CD4-positive, alpha-beta T cell treated with Interleukin-15 for 4 hours (primary cell): ENCODE measurements at places on chromosomes 16 and 17.
A peak's percentile ranks its signal among the peaks of the same experiment; 100 is the strongest.

DNA sequence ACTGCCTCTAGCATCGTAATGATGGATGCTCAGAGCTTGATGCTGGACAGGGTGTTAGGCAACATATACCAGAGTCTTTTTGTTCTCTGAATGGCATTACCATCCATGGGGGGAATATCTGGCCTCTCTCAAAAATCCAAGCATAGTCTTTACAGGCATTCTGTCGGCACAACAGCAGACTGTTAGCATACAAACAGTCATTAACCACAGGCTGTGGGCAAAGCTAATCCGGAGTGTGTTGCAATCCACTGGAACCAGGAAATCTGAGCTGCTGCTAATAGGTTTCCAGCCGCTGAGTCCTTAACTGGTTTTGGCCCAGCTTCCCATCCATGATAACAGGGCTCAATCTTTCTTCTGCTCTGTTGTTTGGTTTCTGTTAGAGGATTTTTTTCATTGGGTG is 371.9 kb downstream of the HS3ST3B1 start:
- no peak for DNase-seq

DNA sequence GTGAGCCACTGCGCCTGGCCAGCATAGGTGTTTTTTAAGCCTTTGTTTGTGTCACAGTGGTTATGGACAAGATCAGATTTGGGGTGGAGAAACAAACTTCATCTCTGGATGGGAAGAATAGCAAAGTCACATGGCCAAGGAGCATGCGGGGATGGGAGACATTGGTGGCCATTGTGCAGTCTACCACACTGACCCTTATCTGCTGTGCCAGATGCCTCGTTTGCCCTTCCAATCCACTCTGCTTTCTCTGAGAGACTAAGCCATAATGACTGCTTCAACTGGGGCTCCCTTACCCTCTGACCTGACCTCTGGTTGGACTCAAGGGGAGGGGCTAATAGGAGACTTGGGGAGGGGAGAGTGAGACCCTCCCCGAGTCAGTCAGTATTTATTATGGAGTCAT is 166.8 kb downstream of the PRKCB start:
- no peak for DNase-seq

- DNase-seq = no peak
These were observed 20.9 kb downstream of the SOST start for GRCh38 chr17:43737722-43738121.

- DNase-seq = no peak
These were observed 34.8 kb downstream of the ZNF423 start for GRCh38 chr16:49821156-49821555.

DNA sequence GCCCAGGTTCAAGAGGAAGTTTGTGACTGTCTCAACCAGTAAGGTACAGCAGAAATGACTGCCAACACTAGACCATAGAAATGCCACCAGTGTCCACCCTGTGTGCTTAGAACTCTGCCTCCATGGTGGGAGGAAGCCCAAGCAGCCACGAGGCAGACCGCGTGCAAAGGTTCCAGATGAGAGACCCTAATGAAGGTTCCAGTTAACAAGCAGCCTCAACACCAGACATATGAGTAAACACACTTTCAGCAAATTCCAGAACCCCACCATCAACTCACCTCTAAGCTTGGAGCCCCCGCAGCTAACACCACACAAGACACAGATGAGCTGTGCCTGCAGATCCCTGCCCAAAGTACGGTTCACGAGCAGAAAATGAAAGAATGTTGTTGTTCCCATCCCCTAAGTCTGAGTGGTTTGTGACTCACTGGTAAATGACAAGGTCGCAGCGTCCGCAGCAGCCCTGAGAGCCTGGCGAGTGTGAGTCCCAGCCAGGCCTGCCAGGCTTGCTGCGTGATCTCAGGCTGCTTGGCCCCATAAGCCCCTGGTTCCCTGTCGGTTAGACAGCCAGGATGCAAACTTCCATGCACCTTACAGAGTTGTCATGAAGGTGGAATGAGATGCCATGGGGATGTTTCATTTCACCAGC is 193.7 kb downstream of the C16orf95 start:
- no peak for DNase-seq

- DNase-seq = no peak
These were observed 19.6 kb downstream of the ATF7IP2 start for GRCh38 chr16:10405386-10405939.

DNA sequence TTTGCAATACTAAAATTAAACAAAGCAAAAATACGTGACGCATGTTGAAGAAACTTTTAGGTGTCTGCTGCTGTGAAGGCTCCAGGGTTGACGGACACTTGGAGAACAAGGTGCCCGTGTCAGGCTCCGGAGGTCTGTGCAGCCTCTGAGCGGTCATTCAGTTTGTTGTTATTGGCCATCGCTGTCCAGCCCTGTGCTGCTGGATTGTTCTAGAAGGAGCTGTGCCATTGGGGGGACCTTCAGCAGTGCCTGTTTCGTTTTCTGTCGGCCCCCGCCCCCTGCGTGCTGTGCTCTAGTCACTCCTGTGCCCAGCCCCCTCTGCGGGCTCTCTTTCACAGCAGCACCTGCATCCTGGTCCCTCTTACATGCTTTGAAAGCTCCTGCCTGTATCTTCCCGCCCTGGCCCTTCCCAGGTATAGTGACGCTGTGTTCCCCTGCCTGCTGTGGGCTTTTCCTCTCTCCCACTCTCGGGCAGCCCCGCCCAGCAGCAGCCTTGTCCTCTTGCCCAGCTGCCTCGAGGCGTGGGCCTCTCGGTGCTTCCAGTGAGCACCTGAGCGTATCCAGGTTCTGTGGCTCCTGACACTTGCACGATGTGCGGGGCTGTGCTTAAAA is 50.7 kb downstream of the RNF213 start:
- no peak for DNase-seq

GRCh38 chr16:60110531-60110930 is 1376.4 kb upstream of the GOT2 start:
- no peak for DNase-seq

- DNase-seq = no peak
These were observed 29.2 kb upstream of the PHB1 start for GRCh38 chr17:49443862-49444261.

DNA sequence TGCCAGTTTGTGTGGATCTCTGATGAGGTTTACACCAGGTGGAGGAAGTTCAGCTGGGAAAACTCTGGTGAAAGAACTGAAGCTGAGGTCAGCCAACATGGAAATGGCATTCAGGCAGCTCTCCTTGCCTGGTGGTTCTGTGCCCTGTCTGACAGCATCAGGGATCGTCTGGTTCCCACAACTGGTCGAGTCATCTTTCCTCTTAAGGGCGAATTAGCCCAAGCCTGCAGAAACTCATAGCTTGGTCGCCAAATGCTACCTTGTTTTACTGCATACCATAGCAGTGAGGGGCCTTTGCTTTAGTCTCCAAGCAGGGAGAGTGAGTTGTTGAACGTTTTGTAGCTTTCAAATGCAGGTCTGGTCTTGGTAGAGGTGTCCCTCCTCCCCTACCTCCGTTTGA is 7.2 kb downstream of the PLCG2 start:
- DNase-seq = no peak

- DNase-seq = no peak
These were observed 4.5 kb upstream of the RMI2 start for GRCh38 chr16:11340710-11341109.

- DNase-seq = peak; percentile 42
These were observed 14.7 kb upstream of the CTCF start for GRCh38 chr16:67547423-67548264.

- DNase-seq = no peak
These were observed 17.4 kb upstream of the MTSS2 start for GRCh38 chr16:70703041-70703834.

- no peak for DNase-seq
These were observed 111.4 kb upstream of the ZFHX3 start for GRCh38 chr16:73159296-73159695.

GRCh38 chr16:13904179-13904691 is 15.7 kb upstream of the ERCC4 start:
- DNase-seq = no peak

GRCh38 chr16:82178352-82178751 is 8.3 kb upstream of the MPHOSPH6 start:
- no peak for DNase-seq

- DNase-seq = no peak
These were observed 203.9 kb downstream of the ZNF423 start for GRCh38 chr16:49651996-49652395.

- DNase-seq = no peak
These were observed 369.1 kb downstream of the C16orf95 start for GRCh38 chr16:86948046-86948445.

DNA sequence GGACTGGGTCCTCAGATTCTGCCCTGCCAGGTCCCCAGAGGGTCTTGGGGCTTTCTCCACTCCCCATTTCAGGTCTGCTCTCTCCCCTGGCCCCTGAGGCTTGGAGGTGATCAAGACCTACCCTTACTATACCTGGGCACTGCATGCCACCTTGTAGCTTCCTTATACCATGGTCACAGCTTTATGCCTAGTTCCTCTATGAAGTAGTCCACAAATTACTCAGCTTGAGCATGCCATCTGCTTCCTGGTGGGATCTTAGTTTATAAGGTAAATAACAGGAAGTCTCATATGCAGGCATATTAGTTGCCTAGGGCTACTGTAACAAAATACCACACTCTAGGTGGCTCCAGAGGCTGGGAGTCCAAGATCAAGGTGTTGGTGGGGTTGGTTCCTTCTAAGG is 11.0 kb upstream of the PMFBP1 start:
- no peak for DNase-seq

DNA sequence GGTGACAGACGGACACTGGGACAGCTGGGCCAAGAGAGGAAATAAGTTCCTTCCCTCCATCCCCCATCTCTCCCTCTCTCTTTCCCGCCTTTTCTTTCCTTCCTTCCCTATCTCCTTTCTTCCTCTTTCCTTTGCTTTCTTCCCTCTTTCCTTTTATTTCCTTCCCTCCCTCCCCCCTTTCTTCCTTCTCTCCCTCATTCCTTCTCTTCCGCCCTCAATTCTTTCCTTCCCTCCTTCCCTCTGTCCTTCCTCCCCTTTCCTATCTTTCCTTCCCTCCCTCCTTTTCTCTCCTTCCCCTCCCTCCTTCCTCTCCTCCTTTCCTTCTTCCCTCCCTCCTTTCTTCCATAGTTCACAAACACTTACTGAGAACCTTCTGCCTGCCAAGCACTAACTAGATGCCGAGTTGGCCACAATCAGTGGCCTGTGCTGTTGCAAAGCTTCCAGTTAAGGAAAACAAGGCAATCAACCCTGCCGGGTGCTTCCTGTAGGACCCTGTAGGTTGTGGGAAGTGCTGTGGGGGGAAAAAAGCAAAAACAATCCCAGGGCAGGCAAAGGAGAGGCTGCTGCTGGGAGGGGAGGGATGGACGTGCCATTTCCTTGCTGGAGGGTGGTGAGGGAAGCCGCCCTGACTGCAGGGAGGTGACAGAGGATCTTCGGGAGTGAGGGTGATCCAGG is 31.7 kb downstream of the ABCC6 start:
- DNase-seq = no peak

DNA sequence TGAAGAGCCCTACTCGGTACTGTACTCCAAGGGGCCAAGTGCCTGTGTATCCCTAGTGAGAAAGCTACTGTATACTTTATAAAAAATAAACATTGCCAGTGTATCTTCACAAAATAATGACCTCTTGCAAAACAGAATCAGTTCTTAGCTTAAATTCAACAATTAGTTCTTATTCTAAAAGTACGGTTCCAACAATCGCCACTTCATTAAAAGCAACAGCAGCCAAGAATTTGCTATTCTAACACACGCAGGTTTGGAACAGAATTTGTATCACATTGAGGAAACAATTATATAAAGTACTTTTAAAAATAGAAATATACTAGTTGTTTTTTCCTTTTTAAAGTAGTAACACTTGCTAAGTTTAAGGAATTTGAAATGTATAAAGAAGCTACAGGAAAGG is 48.5 kb downstream of the CEP95 start:
- DNase-seq = no peak

DNA sequence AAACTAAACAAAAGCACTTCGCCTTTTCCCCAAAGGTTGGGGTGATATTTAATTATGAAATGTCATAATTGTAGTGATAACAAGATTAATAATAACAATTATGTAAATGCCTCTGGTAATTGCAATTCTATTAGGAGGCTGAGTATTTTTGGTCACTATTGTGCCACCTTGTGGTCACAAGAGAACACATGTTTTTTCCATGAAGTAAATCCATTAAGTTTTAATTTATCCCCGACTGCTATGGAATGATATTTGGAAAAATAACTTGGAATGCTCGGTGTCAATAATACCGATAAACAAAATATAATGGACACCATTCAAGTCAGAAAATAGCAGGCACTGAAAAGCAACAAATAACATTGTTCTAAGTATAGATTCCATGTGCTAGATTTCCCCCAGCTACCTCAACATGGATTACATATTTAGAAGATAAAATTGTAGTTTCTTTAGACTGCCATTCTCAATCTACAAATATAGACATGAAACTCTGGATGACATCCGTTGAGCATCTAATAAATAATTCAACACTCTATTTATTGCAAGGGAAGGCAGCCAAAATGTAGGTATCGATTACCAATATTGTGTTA is 25.0 kb upstream of the KCNJ2 start:
- no peak for DNase-seq

GRCh38 chr17:8079291-8080207 is 8.0 kb downstream of the ALOX12B start:
- peak; percentile 77 for DNase-seq

- no peak for DNase-seq
These were observed 29.2 kb upstream of the C16orf78 start for GRCh38 chr16:49344401-49344800.

DNA sequence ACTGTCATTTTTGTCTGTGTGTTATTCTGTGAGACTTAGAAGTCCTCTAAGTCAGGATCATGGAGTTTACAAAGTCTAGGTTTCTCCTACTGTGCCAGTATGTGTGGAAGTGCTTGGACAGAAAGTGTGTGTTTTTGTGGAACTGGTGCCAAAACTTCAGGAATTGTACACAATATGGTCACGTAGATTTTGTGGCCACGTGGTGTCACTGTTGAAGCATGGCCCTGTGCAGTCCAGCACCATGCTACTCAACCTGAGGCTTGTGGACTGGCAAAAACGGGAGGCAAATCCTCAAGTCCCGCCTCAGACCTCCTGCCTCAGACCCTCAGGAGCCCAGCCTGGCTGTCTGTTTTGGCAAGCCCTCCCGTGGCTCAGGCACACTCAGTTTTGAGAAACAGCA is 16.7 kb upstream of the ALKBH5 start:
- DNase-seq = no peak

GRCh38 chr17:67392111-67392510 is 15.0 kb downstream of the PITPNC1 start:
- no peak for DNase-seq

- DNase-seq = peak; percentile 28
These were observed 43.3 kb upstream of the CBFA2T3 start for GRCh38 chr16:89020068-89020924.

- no peak for DNase-seq
These were observed 128.7 kb upstream of the ZFHX3 start for GRCh38 chr16:73176577-73177013.

DNA sequence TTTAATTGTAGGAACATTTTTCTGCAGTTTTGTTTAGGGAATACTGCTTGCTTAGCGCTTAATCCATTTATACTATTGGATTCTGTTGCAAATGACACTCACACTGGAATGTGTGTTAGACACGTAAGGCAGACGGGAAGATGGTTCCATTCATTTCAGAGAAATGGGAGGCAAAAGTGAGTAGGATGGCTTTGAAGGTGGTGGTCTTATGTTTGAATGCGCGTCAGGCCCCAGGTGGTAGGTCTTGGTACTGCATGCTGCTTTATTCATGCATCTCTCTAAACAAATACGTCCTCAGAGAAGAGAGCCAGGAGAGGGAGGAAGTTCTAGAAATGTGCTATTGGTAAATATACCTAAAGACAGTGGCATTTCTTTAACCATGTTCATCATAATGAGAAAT is 997.6 kb upstream of the RBFOX1 start:
- DNase-seq = no peak

GRCh38 chr16:30605158-30605557 is 5.0 kb downstream of the ZNF689 start:
- DNase-seq = no peak
